ENCODE measurements at places on chromosomes 11 and 22.

- DNase-seq: no peak
These were observed 3.9 kb upstream of the MUC5B start for GRCh38 chr11:1218788-1219445.

- peak; percentile 94 for DNase-seq
These were observed 58.9 kb downstream of the MYEOV start for GRCh38 chr11:69352715-69353319.

GRCh38 chr11:111631024-111631665 is 28.9 kb downstream of the SIK2 start:
- no peak for DNase-seq

GRCh38 chr11:23201936-23202522 is 341.8 kb upstream of the CCDC179 start:
- no peak for DNase-seq

GRCh38 chr11:352456-353031 is 16.8 kb upstream of the B4GALNT4 start:
- DNase-seq: no peak

DNA sequence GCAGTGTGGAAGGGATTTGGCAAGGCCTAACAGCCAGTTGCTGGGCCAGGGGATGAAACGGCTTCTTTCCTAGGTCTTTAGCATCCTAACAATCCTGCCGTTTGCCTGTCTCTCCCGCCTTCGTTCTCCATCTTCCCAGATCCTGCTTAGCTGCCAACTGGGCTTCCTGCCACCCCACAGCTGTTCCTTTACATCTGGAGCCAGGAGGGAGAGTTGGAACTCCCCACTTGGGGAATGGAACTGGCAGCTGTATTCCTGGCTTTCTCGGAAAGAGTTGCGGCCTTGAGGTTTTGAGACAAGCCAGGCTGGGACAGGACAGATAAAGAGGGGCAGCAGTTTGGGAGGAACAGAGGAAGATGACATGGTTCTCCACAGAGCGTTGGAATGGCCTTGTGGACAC is 59.6 kb downstream of the ST3GAL4 start:
- DNase-seq: no peak

DNA sequence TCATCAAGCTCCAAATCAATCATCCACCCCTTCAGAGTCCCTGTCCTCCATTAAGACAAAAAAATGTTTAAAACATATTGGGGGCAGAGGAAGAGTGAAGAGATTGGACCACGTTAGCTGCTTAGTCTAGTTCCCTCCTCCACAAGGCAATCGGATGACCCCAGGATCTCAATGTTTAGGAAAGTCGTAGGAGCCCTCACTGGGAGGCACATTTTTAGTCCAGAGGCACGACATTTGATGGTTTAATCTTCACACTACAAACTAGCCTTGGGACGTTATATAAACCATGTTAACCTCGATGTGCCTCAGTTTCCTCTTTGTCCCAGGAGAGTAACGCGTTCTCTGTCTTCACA is 588 bp upstream of the FAT3 start:
- DNase-seq: no peak

- DNase-seq: no peak
These were observed 10.5 kb downstream of the POLD3 start for GRCh38 chr11:74602637-74603556.

GRCh38 chr22:23100124-23100801 is 29.9 kb downstream of the GNAZ start:
- DNase-seq: no peak

DNA sequence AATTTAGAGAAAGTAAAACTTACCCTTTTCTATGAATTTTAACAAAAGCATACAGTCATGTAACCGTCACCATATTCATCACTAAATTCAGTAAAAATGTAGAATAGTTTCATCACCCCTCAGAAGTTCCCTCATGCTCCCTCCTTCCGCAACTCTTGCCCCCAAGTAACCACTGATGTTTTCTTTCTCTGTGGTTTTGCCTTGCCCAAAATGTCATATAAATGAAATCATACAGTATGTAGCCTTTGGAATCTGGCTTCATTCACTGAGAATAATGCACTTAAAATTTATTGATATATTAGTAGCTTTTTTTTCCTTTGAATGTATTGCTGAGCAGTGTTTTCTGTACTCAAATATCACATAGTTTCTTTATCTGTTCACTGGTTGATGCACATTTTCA is 60.1 kb downstream of the DCUN1D5 start:
- no peak for DNase-seq

DNA sequence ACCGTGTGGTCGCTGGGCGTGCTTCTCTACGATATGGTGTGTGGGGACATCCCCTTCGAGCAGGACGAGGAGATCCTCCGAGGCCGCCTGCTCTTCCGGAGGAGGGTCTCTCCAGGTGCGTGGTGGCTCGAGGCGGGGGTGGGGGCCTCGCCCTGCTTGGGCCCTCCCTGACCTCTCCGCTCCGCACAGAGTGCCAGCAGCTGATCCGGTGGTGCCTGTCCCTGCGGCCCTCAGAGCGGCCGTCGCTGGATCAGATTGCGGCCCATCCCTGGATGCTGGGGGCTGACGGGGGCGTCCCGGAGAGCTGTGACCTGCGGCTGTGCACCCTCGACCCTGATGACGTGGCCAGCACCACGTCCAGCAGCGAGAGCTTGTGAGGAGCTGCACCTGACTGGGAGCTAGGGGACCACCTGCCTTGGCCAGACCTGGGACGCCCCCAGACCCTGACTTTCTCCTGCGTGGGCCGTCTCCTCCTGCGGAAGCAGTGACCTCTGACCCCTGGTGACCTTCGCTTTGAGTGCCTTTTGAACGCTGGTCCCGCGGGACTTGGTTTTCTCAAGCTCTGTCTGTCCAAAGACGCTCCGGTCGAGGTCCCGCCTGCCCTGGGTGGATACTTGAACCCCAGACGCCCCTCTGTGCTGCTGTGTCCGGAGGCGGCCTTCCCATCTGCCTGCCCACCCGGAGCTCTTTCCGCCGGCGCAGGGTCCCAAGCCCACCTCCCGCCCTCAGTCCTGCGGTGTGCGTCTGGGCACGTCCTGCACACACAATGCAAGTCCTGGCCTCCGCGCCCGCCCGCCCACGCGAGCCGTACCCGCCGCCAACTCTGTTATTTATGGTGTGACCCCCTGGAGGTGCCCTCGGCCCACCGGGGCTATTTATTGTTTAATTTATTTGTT is 2.4 kb downstream of the PIM3 start:
- no peak for DNase-seq

DNA sequence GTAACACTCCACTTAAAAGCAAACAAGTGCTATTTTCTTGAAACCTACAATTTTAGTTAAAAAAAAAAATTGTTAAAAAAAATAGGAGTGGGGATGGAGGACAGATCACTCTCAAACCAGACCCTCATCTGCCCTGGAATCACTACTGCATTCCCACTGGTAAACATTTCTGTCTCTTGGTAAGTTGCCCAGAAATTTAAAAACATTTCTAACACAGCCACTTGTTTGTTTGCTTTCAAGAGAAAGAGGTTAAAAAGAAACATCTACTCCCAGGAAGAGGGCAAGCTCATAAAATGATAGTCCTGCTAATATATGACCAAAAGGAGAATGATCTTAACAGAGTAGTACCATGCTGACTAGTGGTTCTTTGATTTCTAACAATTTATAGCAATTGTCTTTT is 83.3 kb downstream of the SGSM3 start:
- no peak for DNase-seq

- peak; percentile 59 for DNase-seq
These were observed 64.8 kb downstream of the STIM1 start for GRCh38 chr11:3920148-3920852.

DNA sequence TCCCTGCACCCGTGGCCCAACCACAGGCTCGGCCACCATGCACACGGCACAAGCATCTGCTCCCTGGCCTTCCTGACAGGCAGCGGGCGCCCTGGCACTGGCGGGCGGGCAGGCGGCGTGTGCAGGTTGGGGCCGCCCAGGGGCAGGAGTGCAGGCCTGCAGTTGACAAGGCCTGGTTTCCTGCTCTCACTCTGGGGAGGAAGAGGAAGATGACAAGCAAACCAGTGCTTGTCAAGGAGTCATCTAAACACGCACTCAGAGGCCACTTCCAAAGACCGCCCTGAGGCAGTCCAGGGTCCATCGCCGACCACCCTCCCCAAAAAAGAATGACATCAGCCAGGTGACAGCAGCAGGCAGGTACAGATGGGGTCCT is 65.3 kb upstream of the LINC01488 start:
- no peak for DNase-seq

- no peak for DNase-seq
These were observed 80.5 kb downstream of the KCNQ1 start for GRCh38 chr11:2525166-2525861.

- no peak for DNase-seq
These were observed 3.1 kb downstream of the CPT1A start for GRCh38 chr11:68838572-68838964.

GRCh38 chr11:2289350-2289749 is 12.4 kb downstream of the C11orf21 start:
- no peak for DNase-seq

GRCh38 chr11:62353841-62354240 is 16.6 kb downstream of the ASRGL1 start:
- DNase-seq: no peak

GRCh38 chr22:49638788-49639187 is 188.9 kb downstream of the BRD1 start:
- no peak for DNase-seq

DNA sequence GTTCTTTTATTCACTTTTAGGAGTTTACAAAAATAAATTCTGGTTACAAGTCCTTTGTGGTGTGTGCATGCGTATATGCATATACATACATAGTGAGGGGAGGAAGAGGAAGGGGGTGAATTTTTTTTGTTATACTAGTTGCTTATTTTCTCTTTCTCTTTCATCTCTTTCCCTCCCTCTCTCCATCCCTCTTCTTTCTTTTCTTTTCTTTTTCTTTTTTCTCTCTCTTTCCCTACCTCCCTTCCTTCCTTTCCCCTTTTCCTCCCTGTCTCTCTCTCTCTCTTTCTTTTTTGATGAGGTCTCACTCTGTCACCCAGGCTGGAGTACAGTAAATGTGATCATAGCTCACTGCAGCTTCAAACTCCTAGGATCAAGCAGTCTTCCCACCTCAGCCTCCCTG is 14.1 kb downstream of the PPP6R2 start:
- no peak for DNase-seq

DNA sequence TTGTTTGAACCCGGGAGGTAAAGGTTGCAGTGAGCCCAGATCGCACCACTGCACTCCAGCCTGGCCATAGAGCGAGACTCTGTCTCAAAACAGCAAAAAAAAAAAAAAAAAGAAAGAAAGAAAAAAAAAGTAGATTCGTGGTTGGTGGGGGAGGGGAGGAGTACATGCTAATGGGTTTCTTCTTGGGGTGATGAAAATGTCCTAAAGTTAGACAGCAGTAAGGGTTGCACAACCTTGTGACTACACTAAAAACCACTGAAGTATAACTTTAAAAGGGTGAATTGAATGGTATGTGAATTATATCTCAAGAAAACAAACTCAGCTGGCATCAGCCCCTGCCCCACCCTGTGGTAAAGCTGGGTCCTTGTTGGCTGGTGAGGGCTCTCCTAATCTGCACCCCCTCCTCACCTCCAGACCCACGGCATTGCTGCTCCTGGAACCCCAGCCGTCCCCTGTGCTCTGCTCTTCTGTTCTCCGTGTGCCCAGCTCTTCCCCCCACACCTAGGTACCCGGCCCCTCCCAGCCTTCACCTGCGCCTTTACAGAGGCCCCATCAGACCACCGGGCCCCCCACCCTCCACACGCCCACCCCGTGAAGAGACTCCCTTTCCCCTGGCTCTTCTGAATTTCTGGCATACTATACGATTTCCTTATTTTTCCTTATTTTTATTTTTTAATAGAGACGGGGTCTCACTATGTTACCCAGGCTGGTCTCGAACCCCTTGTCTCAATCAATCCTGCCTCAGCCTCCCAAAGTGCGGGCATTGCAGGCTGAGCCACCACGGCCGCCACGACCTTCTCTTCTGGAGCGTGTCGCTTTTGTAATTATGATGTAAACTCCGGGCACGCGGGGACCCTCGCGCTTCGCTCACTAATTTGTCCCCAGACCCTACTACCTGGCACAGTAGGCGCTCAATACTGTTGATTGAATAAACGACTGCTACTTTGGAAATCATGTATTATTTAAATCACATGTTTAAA is 924 bp upstream of the FADD start:
- DNase-seq: no peak

- no peak for DNase-seq
These were observed 2.5 kb downstream of the LARGE2 start for GRCh38 chr11:45924927-45925326.

GRCh38 chr11:30758518-30758917 is 172.4 kb upstream of the MPPED2 start:
- DNase-seq: no peak

DNA sequence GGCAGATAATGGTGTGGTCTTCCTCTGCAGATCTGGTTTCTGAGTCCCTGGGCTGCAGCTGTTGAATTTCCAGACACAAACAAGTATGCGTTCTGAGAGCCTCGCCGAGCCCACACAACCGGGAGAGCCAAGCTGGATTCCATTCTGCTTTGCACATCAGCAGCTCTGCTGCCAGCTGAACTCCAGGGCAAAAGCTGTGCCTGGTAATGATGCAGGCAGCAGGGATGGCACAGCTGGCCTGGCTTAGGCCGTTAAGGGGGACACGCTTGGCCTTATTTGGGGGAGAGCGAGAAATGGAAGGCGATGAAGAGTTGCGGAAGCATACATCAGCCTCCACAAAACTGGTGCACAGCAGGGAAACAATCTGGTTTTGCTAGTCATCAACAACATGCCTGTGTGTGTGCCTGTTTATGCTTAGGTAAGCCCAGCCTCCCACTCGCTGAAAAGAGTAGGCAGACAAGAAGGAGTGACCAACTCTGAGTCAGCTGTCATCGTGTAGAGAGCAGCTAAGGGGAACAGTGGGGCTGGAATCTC is 25.1 kb downstream of the ADAMTS8 start:
- peak; percentile 1 for DNase-seq

DNA sequence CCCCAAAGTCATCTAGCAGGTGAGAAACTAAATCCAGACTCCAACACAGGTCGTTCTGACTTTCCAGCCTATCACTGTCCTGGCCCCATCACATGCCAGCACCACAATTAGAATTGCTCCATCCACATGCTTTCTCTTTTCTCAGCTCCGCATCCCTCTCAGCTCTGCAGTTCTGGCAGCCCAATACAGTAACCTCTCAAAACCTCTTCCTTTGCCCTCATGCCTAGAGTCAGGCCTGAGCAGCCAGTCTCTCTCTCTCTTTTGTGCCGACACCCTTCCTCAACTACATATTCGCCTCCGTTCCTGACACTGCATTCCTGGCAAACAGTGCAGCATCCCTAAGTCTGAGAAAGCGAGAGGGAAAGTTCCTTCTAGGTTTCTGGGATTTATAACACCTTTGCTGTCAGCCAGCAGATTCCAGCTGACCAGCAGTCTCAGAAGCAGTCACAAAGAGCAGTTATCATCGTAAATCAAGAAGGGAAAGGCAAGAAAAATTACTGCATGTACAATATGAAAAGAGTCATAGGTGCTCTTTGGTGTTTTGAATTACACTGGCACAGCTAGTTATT is 258.0 kb downstream of the FAT3 start:
- no peak for DNase-seq

DNA sequence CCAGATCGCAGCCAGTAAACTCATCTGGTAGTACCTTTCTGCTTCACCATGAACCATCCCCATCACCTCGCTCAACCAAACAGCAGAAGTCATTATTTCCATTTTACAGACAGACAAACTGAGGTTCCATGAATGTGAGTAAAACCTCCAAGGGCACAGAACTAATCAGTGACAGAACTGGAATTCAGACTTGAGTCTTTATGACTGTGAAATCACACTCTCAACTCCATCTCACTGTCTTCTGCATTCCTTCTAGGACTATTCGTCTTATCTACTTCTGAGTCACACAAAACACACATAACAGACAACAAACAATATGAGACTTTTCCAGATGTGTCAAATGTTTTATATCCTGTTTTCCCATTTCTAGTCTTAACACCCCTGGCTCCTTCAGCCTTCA is 9.3 kb upstream of the NUP50 start:
- DNase-seq: no peak

Data from NCI-H2171 treated with DMSO at 0.1 percent for 48 hours (cell line).